ENCODE measurements at places on chromosomes 6 and 20. TPM values are rescaled to one million over a fixed set of nuclear protein-coding genes. Genes with fewer than 3 reads are reported as not detected.

Gene CGA
- total RNA-seq, result not detected

Gene OR2B6
- 0.23 TPM for total RNA-seq

Gene TCP1
- total RNA-seq, result 320 TPM

Gene LST1
- total RNA-seq, result 71.6 TPM

Gene RIN2
- not detected for total RNA-seq

Gene PHACTR3
- not detected for total RNA-seq

Gene TAF11
- 32.2 TPM for total RNA-seq

Gene EBF4
- 3.1 TPM for total RNA-seq

Gene GRIK2
- total RNA-seq, result not detected

Gene BTBD9
- 11.0 TPM for total RNA-seq

Gene CAGE1
- 0.18 TPM for total RNA-seq

Gene RALY
- 177 TPM for total RNA-seq

Gene CLIC5
- total RNA-seq, result 6.3 TPM

Gene RSPH4A
- 0.18 TPM for total RNA-seq

Gene IL17F
- not detected for total RNA-seq

Gene MRAP2
- not detected for total RNA-seq

Gene SEL1L2
- not detected for total RNA-seq

Gene TMEM242
- 10.3 TPM for total RNA-seq

Gene HSPA1A
- 137 TPM for total RNA-seq

Gene PNPLA1
- total RNA-seq, result not detected

Gene TNFRSF6B
- not detected for total RNA-seq

Gene GPSM3
- total RNA-seq, result 171 TPM

Gene RBL1
- 67.3 TPM for total RNA-seq

Gene PDCD2
- 75.4 TPM for total RNA-seq

Gene C4B
- 3.5 TPM for total RNA-seq

Gene RUNX2
- total RNA-seq, result 9.3 TPM

Gene SLC22A1
- total RNA-seq, result 0.82 TPM

Gene NHLRC1
- total RNA-seq, result 0.30 TPM

Gene ZNF391
- 0.73 TPM for total RNA-seq

Gene SIGLEC1
- not detected for total RNA-seq

Gene DNAH8
- 0.12 TPM for total RNA-seq

Gene FLRT3
- total RNA-seq, result not detected

Gene FYN
- 323 TPM for total RNA-seq

Gene TOMM6
- total RNA-seq, result 219 TPM

Gene NFKBIE
- total RNA-seq, result 24.5 TPM

Gene ARMC12
- total RNA-seq, result 0.45 TPM

Gene FAM162B
- total RNA-seq, result not detected
